ENCODE measurements at places on chromosomes 4 and X. TPM values are rescaled to one million over a fixed set of nuclear protein-coding genes. Genes with fewer than 3 reads are reported as not detected.

RS1 gene
- not detected for total RNA-seq

FMR1NB gene
- not detected for total RNA-seq

DNA sequence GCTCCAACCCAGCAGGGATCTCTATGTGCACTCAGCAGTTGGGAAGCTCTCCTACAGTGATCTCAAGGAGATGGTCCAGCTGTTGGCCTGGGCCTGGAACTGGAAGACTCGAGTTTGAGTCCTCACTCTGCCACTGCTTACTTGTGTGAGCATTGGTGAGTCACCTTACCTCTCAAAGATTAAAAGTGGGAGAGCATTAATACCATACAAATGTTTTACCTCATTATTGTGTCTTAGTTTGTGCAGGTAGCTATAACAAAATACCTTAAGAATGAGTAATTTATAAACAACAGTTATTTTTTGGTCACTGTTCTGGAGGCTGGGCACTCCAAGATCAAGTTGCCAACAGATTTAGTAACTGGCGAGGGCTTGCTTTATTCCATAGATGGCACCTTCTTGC is 21.4 kb upstream of the ZNF827 start:
- DNase-seq = no peak

- DNase-seq = peak; percentile 89
Observed at GRCh38 chrX:155027509-155028066, 944 bp downstream of the FUNDC2 start.

DNA sequence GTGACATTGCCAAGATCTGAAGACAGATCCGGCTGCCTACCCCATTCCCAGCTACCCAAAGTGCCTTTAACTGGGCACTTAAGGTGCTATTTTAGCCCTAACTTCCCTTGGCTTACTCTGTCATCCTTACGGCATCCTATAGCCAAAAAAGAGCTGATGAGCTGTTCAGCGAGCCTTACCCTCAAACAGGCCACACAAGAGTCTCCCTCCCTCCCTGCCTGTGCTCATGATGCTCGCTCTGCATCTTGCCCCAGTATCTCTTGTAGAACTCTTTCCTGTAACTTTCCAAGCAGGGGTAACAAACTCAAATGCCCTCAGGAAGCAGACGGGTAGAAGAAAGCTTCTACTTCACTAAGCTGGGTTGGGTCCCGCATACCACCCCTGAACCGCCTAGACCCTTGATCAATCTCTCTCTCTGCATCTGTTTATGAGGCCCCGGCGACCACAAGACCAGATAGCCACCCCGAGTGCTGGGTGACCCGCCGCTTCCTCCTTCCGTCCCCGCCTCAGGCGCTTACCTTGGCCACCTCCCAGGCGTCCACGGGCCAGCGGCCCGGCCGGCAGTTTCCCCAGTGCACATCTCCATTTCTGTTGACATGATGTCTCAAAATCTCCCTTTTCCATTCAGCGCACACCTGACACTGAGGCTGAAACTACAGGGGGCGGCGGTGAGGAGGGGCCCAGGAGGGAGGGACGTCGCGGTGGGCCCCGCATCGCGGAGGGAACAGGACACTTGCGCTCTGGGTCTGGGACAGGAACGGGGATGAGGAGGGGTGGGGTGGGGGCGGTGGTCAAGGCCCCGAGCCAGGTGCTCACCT is 663 bp downstream of the CXorf38 start:
- peak; percentile 31 for DNase-seq

All from muscle of leg (tissue), 16 donors.